ENCODE measurements at places on chromosomes 1 and 21.
A peak's percentile ranks its signal among the peaks of the same experiment; 100 is the strongest.

- DNase-seq: no peak
Measured at GRCh38 chr21:36965720-36966065, 776 bp downstream of the HLCS start.

GRCh38 chr1:23515905-23516304 lies 15.1 kb downstream of the E2F2 start:
- no peak for DNase-seq

- no peak for DNase-seq
Measured at GRCh38 chr1:153649863-153650235, 8.7 kb upstream of the SNAPIN start.

GRCh38 chr1:1275836-1276235 lies 2.2 kb upstream of the UBE2J2 start:
- no peak for DNase-seq

DNA sequence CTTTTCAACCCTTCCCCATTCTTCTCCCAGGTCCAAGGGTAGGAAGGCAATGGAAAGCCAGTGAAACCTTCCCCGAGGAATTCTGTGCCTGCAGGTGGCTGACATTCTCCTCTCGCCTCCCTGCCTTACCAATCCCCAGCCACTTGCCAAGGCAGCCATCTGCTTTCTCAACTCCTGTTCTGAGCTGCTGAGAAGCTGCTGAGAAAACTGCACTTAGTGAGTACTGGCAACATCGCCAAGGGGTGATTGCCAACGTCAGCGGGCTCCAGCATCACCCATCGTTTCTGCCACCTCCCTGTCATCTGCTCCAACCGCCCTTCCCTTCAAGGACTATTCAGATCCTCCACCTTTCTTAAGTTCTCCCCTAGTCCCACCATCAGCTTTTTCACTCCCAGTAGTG lies 106.0 kb downstream of the PTPRU start:
- no peak for DNase-seq

DNA sequence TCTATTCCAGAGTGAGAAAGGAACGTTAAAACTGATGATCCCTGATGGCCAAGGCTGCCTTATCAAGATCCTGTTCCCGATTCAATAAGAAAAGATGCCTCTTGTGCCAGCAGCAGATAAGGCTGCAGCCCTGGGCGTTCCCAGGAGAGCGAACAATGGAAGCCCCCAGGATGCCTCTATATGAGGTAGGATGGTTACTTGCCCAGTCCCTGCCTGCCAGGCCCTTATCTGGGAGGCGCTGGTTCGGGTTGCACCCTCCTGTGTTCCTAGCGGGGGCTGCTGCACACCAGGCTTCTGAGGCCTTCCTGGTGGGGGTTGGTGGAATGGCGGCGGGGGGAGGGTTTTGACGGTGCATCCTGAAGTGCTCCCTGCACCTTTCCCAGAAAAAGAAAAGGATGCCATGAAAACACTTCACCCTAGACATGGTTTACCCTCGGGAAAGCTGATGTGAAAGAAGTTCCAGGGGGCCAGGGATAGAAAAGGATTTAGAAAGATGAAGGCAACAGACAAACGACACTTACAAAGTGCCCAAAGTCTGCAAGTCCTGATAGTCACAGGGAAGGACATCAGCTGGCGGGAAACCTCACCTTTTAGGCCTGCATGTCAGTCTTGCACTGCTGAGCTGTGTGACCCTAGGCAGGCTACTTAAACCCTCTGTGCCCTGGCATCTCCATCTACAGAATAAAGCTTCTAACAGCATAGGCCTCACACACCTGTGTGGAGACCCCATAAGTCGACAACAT lies 100.3 kb downstream of the KCNJ15 start:
- no peak for DNase-seq

GRCh38 chr1:74791491-74791890 lies 58.5 kb downstream of the TYW3 start:
- no peak for DNase-seq

DNA sequence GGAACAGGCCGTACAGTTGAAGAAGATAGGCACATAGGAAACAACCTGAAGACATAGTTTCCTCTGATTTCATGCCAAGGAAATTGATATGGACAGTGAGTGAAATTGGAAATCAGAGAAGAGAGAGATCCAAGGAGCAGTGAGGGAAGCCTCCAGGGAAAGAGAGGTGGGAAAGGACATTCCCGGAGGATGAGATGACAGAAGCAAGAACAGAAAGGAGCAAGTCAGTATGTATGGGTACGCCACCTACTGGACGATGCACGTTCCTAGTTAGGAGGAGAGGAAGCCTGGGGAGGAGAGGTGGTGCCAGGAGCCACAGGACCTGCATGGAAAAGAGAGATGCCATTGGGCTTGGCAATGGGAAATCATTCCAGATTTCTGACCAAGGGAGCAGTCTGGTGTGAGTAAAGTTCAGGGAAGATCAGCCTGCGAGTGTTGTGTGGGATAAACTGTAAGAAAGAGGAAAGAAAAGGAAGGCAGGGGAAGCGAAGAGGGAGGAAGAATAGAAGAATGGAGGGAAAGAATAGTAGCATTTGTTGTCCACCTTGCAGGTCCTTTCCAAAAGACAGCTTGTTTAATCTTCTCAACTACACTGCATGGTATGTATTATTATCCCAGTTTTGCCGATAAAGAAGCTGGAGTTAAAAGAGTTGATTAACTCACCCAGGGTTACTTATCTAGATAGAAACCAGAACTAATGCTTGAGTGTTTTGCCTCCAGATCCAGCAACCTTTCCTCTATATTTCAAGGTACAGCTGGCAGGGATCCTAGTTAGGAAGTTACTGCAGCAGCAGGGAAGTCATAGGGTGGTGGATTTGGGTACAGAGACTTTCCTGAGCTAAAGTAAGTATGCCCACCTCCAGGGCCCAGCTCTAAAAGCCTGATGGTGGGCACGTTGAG lies 27.4 kb downstream of the C1orf116 start:
- peak; percentile 20 for DNase-seq

GRCh38 chr1:247966532-247967204 lies 1.6 kb downstream of the OR2AK2 start:
- no peak for DNase-seq

GRCh38 chr1:21664806-21665588 lies 4.2 kb downstream of the RAP1GAP start:
- DNase-seq: no peak

Data from activated gamma-delta T cell treated with Interleukin-2 at 50 U/mL for 16 hours (primary cell).